NCI-H1092 treated with DMSO at 0.1 percent for 48 hours (cell line): ENCODE measurements at places on chromosomes 1 and 21.

GRCh38 chr1:84298684-84299535 is 2.6 kb upstream of the SAMD13 start:
- peak; percentile 38 for DNase-seq

- no peak for DNase-seq
Measured at GRCh38 chr1:226989085-226989920, 49.2 kb downstream of the COQ8A start.

DNA sequence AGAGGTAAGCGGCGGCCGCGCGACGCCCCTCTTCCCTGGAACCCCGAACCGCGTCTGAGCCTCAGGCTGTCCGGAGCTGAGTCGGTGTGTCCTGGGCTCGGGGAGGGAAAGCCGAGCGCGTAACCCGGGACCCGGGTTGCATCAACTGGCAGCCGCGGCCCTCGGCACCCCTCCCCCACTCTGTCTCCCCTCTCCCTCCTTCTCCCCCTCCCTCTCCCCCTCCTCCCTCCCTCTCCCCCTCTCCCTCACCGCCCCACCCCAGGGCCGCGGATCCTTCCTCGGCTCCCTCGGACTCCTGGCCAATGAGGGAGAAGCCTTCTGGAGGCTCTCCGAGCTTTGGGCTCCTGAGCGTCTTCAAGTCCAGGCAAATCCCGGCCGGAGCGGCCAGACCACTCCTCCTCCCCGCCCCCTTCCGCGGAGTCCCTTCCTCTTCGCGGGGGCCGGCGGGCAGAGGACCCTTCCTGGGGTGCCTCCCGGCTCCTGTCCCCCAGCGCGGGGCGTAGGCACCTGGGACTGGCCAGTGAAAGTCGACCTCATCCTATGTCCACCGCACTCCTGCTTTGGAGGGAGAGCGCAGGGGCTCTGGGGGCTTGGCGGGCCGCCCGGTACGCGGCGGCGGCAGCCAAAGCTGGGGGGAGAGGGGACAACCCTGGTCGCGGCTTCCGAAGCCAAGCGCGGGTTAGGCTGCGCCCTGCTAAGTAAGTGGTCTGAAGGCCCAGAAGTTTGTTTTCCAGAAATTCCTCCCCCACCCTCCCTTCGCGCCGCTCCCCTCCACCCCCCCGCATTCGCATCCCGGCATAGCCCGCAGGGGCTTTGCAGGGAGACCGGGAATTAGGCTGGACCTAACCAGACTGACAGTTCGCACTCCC is 850 bp downstream of the SESN2 start:
- peak; percentile 48 for DNase-seq

GRCh38 chr1:11535316-11535715 is 56.4 kb downstream of the DISP3 start:
- no peak for DNase-seq

DNA sequence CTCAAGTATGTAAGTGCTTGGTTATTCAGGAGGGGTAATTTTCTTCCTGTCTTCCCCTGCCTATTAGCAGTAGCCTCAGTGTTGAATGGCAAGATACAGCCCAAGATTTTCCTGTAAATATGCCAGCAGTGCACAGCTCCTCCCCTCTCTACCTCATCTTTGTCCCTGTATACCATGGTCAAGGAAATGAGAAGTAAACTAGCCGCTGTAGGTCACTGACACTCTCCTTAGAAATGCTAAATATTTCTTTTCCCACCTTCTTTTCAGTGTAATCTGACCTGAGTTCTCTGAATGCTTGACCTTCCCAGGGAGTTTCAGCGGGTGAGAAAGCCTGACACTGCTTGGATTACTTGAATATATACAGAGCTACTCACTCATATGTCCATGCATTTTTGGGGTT is 84.1 kb upstream of the ZNF326 start:
- no peak for DNase-seq

GRCh38 chr1:114130846-114131525 is 22.7 kb downstream of the SYT6 start:
- DNase-seq, result no peak
